ENCODE measurements at places on chromosomes 7 and 10.

- DNase-seq = no peak
Observed at GRCh38 chr7:142400042-142400533, 142.2 kb upstream of the PRSS58 start.

DNA sequence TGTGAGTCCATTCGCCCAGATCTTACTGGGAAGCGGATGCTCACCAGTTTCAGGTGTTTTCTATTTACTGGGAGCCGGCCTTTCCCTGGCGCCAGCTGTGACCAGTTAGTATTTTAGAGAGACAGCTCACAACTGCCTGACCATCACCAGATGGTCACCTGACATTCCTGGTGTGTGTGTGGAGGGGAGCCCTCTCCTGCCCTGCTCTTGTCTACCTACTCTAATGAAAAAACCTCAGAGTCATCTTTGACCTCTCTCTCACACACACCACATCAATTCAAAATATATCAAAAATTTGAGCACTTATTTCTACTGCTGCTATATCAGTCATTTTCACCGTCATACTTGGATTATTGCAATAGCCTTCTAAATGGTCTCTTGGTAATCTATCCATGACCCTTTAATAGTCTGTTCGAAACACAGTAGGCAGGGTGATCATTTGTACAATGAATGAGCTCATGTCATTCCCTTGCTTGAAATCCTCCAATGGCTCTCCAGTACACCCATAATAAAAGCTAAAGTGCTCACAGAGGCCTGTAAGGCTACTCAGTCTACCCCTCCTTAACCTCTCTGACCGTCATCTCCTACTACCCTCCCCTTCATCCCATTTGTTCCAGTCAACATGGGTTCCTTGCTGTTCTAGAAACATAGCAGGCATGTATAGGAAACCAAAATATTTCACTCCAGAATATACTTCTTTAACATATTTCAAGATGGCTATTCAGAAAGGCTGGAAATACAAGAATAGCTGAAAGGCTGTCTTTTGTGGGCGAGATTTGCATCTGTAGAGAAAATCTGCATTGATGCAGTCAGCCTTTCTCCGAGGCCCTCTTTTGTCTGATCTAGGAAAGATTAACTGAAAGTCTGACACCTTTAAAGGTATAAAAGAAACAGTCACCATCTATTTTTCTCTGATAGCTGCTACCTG lies 17.5 kb upstream of the NT5C3A start:
- DNase-seq = no peak

DNA sequence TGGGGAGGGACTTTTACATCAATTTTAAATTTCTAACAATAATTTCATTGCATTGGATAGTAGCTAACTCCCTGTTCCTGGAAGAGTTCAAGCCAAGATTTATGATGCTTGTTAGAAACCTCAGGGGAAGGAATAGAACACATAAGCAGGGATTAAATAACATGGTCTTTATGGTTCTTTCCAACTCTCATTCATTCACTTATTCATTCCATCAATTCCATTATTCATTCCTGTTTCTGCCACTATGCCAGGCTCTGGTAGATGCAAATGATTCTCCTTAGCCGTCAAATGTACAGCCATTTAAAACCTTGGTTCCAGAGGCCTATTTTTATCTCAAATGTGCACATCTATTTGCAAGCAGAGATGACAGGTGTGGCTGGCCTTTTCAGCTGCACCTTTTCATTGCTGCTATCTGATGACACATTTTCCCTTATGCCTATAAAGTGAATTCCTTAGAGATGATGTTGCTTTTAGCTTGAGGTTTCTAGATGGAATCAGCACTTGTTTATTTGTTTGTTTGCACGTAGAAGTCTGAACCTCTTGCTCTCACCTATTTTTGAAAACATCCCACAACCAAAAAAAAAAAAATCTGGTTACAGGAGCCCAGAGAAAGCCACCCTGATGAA lies 205.7 kb upstream of the IGFBP3 start:
- DNase-seq = no peak

DNA sequence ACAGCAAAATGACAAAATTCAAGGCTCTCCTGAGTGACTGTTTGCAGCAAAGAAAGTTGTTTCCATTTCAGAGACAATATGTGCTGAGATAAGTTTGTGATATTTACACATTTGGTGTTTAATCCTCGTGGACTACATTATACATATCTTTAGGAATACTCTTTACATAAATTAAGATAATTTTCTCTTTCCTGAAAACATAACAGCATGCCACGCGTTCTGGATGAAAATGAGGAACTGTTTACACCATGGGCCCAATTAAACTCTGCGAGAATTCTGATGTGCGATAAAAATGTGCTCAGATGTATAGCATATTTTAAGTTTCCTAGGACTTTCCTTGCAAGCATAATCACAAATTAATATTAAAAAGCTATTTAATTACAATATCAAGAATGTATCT lies 26.4 kb downstream of the PTPRE start:
- no peak for DNase-seq

- DNase-seq = no peak
Observed at GRCh38 chr7:19400758-19401254, 255.6 kb upstream of the FERD3L start.

- DNase-seq = no peak
Observed at GRCh38 chr7:8442814-8443304, 9.4 kb downstream of the NXPH1 start.

- no peak for DNase-seq
Observed at GRCh38 chr7:138607216-138608126, 93.7 kb downstream of the SVOPL start.

DNA sequence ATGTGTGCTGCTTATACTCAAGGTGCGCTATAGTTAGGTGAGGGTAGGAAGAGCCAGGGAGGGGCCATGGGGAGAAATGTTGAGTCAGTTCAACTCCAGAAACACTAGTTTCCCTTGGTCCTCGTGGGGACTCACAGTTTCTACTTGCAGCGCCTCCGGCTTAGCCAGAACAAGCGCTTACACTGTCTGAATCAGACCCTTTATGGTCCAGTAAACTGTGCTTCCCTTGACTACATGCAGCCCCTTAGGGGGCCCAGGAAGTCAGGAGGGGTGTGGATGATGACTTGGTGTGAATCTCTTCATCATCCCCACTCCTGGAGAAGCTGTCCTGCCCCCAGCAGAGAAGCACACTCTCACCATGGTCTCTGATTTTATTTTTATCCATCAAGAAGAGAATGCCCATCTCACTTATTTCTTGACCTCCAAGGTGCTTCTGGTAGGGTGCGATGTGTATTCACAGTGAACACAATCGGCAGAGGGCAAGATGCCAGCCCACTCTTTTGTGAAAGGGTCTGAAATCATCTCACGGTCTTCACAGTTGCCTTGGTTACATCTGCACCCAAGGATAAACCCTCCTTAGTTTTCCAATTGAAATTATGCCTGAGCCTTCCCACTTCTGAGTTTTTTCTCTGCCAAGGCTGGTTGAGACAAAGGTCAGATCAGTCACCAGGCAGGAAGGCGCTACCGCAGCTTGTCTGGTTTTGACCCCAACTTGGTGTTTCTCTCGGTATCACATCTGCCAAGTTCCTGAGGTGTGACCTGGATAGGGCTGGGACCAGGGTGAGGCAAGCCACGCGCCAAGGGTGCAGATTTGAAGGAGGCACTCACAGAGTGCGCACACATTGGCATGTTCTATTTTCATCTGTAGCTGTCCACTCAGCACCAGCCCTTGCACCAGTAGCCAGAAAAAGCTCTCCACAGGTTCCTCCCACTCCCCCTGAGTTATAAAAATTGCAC lies 62.7 kb upstream of the LRRC4 start:
- DNase-seq = no peak

DNA sequence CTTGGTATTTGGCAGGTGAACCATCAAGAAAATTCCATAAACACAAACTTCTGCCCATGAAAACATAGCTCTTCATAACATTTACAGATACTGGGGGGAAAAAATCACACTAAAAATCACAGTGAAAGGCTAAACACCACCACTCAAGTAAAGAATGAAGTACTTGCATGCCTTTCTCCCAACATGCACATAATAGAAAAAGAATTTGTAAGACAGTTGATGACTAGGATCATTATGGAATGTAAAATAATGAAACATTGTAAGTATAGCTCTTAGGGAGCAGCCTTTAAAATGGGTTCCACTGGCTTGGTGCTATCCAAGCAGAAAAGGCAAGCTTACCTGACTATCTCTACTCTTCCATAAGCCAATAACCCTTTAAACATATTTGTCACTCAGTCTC lies 299.9 kb upstream of the LRRN3 start:
- no peak for DNase-seq

DNA sequence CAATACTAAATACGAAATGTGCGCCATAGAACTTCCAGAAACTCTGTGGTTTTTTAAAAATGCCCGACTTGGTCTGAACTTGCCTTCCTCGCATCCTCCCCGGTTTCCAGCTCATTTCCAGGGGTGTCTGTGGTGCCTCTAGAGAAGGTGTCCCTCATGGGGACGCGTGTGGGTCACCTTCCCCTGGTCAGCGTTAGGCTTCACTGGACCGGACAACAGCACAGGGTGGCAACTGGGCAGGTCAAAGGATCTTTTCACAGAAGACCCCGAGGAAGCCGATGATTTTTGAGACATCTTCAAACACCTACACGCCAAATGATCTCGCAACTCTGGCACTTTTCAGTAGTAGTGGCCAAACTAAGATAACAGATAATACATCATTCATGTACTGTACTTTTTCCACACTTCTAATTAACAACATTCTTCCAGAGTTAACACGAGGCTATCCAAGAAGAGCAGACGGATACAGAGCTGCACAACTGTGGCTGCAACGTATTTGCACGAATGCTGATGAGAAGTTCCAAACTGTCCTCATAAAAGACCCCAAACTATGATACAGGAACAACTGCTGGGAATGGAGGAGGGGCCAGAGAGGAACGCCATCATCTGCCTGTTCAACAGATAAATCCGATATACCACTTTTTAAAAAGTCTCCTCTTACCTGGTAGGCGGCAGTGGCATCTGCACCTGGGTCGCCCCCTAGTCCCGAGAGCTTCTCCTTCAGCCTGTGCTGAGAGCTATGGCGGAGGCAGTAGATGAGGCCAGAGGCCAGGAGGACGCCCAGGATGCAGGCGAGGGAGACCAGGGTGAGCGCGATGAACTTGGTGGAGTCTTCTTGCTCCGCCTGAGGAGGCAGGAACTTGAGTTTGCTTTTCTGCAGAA lies 345.5 kb downstream of the DNAJB6 start:
- DNase-seq = no peak

GRCh38 chr10:88110355-88110754 lies 246.9 kb downstream of the PTEN start:
- no peak for DNase-seq

- DNase-seq = no peak
Observed at GRCh38 chr7:12964836-12965235, 277.4 kb downstream of the ARL4A start.

- no peak for DNase-seq
Observed at GRCh38 chr7:55150709-55151451, 132.1 kb downstream of the EGFR start.

GRCh38 chr10:12689893-12690292 lies 311.6 kb downstream of the CCDC3 start:
- no peak for DNase-seq

DNA sequence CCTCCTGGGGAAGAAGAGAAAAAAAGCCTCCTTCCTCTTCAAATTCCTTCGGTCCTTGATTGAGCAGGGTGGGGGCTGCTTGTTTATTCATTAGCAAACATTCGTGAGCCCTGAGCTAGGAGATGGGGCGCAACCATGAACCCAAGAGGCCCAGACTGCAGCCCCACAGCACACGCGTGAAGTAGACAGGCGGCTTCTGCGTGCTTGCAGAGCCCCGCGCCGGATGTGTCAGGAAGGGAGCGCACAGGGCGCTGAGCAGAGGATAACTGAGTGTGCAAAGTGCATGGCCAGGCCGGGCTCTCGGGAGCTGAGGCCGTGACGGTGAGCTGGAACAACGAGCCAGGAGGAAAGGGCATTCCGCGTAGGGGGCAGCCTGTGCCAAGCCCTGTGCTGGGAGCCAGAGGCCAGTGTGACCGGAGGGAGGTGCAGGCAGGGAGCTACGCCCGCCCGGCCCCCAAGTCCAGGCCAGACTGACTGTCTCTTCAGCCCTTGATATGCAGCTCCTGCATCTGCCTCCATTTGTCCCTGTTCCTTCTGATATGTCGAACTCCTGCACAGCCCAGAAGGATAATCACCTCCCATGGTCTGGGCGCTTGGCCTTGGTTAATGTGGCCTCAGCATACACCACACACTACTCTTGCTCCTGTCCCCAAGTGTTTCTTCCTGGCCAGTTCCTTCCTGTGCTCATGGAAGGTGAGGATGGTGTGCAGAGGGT lies 4.6 kb downstream of the FOXL3 start:
- no peak for DNase-seq

DNA sequence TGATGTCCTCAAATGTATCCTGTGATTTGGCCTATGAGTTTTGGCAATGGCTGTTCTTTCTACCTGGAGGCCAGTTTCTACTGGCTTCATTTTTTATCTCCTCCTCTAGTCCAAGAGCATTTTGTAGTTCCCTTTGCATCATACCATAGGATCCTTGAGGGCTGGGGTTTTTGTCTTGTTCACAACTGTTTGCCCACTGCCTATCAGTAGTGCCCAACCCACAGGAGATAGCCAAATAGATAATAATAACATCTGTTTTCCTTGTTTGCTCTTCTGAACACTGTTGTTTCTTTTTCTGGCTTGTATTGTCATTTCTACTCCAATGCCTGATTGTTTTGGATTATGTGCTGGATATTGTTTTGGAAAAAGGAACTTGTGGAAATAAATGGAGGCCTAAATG lies 3.4 kb downstream of the CDK1 start:
- DNase-seq = no peak

- DNase-seq = no peak
Observed at GRCh38 chr7:54663186-54663585, 95.8 kb downstream of the SEC61G start.

GRCh38 chr10:3464760-3465405 lies 292.3 kb upstream of the PITRM1 start:
- no peak for DNase-seq

DNA sequence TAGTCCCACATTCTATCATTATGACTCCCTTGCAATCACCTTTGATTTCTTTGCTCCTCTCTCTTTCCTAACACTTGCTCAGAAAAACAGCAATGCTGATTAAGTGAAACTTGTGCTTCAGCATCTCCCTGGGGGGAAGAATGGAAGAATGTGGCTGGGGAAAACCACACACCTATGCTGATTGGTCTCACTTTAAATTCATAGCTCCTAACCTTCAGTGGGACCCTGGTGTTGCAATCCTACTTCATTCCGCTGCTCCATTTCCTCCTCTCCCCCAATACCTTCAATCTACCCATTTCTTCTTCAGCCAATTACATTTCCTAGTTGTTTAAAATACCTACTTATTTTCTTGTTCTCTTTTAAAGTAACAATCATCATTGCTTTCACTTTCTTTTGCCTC lies 1166.7 kb upstream of the C7orf33 start:
- DNase-seq = no peak

All from stimulated activated CD8-positive, alpha-beta memory T cell treated with anti-CD3 and anti-CD28 coated beads, Interleukin-4, amount 100 ng/mL, for 1 hour (primary cell).